ENCODE measurements at places on chromosomes 6 and 20.

GRCh38 chr6:40258531-40258930 is 324.3 kb upstream of the MOCS1 start:
- DNase-seq, result no peak

DNA sequence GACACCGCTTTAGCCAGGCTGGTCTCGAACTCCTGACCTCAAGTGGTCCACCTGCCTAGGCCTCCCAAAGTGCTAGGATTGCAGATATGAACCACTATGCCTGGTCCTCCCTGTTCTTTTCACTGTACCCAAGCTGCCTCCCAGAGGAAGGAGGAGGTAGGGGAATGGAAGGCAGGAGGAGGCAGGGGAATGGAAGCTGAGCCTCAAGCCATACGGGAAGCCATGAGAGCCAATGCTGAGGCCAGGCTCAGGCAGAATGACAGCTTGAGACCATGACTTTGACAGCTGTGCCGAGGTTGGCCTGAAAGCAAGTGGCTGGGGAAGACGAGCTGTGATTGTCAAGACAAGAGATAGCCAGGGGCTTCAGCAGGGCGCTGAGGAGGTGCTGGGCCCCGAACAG is 13.6 kb upstream of the ZNF335 start:
- no peak for DNase-seq

- DNase-seq, result no peak
Observed at GRCh38 chr6:28758818-28759235, 165.0 kb downstream of the TRIM27 start.

DNA sequence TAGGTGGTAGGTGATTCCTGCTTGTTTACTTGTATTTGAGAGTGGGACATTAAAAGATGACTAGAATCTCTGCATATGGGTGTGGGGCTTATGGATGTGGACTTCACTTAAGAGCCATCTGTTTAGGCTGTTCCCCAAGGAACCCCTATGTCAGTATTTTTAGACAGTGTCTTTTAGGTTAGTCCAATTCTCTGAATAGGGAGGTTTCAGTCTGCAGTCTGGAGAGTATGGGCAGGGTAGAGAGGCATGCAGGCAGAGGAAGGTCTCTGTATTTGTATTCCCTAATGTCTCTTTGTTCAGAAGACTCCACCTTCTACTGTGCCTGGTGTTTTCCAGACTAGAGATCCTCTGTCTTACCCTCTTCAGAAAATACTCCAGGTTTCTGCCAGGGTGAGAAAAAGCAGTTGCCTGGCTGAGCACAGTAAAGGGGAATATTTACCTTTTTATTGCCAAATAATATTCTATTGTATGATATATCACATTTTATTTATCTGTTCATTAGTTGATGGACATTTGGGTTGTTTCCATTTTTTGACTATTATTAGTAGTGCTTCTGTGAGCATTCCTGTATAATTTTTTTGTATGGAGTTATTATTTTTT is 19.1 kb downstream of the SLX4IP start:
- no peak for DNase-seq

DNA sequence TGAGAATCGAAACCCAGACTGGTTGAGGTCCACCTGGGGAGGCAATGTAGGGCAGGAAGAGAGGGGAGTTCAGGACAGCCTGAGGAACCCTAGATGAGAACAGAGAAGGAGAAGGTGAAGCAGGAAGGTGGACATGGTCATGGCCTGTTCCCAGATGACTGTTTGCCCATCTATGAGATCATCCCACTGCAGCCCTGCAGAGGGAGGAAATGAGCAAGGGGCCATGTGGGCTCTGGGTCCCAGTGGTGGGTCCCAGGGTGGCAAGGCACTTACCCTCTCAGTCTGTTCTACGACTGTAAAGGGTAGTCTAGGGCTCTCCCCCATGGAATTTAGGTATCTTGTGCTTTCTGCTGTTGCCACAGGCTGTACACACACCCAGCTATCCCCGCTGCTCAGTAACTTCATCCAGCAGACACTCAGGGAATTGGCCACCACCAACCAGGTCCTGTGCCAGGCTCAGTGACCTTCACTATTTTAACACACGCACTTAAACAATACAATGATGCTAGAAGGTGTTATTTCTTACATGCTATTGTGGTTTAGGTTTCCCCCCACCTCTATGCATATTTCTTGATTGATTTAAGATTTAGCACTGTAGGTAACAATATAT is 89.8 kb downstream of the TOX2 start:
- DNase-seq, result no peak

GRCh38 chr6:36154286-36154685 is 24.0 kb downstream of the MAPK13 start:
- DNase-seq, result no peak

DNA sequence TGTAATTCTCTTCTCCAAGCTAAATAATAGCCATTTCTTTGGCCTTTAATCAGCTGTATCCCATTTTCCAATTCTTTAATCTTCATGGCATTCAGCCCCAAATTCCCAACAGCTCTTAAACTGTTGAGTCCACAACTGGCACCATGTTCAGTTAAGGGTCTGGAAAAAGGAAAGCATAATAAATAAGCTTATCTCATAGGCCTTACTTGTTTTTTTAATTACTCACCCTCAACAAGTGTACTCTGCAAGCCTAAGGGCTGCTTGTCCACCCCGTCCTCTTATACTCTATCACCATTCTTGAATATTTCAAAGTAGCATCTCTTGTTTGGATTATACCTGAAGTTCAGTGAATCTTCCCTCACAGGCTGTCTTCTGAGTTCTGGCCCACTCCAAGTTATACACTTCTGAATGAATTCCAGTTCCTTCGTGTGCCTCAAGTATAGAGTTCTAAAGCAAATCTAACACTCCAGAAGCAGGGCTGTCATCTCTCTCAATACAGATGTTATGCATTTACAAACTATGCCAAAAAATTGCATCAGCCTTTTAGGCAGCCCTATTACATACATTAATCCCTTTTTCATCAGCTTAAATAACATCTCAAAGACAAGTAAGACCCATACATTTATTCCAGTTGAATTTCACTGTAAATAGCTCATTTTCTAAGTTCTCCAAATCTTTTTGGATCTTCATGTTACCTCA is 98.7 kb downstream of the COL21A1 start:
- no peak for DNase-seq

DNA sequence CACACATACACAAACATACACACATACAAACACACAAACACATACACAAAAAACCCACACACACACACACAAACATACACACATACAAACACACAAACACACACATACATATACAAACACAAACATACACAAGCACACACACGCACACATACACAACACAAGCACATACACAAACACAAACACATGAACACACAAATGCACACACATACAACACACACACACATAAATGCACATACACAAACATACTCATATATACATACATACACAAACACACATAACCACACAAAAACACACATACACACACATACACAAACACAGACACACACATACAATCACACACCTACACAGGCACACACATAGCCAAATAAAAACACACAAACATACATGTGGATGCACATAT is 30.3 kb upstream of the THBS2 start:
- DNase-seq, result no peak

DNA sequence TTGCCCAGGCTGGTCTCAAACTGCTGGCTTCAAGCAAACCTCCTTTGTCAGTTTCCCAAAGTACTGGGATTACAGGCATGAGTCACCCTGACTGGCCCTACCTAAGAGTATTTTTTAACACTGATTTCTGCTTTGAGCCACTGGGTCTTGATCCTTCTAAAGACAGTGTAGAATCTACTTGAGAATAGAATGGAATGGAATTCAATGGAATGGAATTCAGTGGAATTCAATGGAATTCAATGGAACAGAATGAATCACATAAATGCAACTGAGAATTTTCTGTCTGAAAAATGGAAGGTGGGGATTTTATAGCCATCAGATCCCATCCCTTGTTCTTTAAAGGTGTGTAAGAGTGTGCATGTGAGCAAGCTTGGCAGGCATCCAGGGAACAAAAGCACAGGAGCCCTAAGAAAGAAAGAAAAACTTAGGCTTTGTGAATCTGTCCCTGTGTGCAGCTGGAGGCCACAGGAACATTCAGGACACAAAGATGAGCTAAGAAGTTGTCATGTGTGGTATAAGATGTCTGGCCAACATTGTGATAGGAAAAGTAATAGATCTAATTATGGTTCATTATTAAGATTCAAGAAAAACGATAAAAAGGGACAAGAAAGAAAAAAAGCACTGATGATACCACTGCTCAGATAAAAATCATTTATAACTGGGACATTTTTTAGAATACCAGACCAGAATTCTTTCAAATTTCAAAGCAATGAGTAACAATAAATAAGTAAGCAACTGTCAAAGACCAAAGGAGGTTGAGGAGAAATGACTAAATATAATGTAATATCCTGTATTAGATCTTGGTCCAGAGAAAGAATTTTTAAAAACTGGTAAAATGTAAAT is 681.0 kb upstream of the GJE1 start:
- DNase-seq, result no peak

DNA sequence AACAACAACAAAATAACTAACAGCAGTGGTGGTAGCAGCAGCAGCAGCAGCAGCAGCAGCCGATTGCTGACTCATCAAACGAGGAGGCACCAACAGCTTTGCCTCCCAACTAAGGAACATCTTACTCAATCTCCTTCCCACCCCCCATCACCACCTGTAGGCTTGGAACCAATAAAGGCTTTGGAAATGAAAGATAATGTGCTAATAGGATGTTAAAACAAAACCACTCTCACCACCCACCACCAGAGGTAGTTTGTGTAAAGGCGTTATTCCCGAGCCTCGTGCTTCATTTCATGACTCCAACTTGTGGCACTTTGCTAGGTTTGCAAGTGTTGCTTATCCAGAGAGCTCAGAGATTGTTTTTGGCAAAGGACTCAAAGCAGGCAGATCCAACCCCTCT is 346.5 kb downstream of the CD83 start:
- DNase-seq, result no peak

Data from stimulated activated CD4-positive, alpha-beta T cell treated with anti-CD3 and anti-CD28 coated beads, TNF-alpha, amount 100 ng/mL, for 24 hours (primary cell).